ENCODE measurements at places on chromosomes 11 and 22.

GRCh38 chr22:21762712-21763581 lies 27.4 kb upstream of the YPEL1 start:
- no peak for DNase-seq

DNA sequence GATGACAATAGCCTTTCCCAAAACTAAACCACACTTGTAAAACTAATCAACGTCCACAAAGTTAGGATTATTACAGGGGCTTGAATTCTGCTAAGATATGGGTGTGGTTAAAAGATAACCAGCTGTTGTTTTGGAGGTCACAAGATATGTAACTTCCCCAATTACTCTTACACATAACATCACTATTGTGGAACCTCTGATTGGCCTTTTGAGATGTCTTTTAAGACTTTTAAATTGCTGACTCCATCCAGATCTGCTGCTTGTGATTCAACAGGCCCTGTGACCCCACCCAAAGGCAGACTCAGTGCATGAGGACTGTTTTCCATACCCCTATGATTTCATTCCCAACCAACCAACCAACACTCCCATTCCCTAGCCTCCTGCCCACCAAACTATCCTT lies 893.9 kb downstream of the OPCML start:
- no peak for DNase-seq

DNA sequence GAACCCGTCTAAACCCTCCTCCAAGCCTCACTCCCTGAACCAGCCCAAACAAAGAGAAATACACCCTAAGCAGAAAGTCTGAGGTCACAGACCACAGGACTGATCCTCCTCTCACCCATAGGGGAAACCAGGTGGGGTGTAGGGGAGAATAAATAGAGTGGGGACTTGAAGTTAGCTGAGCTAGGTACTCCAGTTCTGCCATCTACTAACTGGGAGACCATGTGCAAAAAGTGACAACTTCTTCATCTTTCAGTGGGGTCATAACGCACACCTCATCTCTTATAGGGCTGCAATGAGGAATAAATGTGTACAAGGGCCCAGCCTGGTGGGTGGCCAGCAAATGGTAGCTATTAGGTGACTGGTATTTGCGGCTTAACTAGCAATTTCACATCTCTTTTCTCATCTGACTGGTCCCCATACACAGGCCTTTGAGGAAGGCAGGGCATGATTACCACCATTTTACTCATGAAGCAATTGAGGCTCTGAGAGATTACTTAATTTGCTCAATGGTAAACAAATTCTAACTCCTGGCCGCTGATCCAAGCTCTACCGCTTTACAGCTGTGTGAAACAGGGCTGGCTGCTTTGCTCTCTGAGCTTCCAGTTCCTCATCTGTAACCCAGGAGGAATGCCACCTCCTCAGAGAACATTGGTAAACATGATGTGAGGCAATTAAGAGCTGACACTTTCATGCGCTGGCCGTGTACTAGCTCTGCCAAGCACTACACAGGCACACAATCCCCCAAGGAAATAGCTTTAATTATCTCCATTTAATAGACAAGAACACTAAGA lies 16.6 kb downstream of the TBC1D10A start:
- peak; percentile 58 for DNase-seq

DNA sequence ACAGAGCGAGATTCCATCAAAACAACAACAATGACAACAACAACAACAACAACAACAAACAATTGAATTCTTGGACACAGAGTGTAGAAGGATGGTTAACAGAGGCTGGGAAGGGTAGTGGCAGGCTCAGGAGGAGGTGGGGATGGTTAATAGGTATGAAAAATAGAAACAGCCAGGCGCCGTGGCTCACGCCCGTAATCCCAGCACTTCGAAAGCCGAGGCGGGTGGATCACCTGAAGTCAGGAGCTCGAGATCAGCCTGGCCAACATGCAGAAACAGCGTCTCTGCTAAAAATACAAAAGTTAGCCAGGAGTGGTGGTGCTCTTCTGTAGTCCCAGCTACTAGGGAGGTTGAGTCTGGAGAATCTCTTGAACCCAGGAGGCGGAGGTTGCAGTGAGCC lies 122.9 kb upstream of the GRIA4 start:
- no peak for DNase-seq

DNA sequence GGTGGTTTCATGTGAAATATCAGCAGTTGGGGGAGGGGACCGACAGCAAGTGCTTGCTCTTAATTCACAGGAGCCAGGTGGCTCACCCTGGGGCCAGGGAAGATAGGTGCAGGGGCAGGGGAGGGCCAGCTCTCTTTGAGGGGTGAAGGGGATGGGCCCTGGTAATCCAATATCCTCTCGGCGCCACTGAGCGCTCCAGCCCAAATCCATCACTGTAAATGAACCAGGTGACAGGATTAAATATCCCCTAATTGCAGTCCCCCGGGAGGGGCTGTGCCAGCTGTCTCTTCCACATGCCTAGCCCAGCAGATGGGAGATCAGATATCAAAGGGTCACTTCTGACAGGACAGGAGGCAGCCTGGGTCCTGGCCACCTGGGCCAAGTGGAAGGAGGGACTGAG lies 531.8 kb upstream of the CADM1 start:
- DNase-seq, result no peak

Measured in adipocyte (in vitro differentiated cells).